ENCODE measurements at places on chromosomes 2 and 18. TPM values are rescaled to one million over a fixed set of nuclear protein-coding genes. Genes with fewer than 3 reads are reported as not detected.

The TEX44 gene
- not detected for total RNA-seq

The ACVR2A gene
- 7.3 TPM for total RNA-seq

The FAHD2B gene
- total RNA-seq = 2.7 TPM

The GALNT13 gene
- total RNA-seq = 0.28 TPM

The IRS1 gene
- 19.6 TPM for total RNA-seq

The NCK2 gene
- total RNA-seq = 32.2 TPM

The SLC14A1 gene
- total RNA-seq = 32.1 TPM

The LPIN1 gene
- total RNA-seq = 26.8 TPM

The EMILIN1 gene
- total RNA-seq = 137 TPM

The CNTNAP5 gene
- under 0.01 TPM for total RNA-seq

The IL36A gene
- not detected for total RNA-seq

The ARHGAP28 gene
- 0.77 TPM for total RNA-seq

The RIT2 gene
- total RNA-seq = not detected

Data from regular cardiac myocyte (primary cell).